Fibroblast of skin of left biceps (primary cell): ENCODE measurements at places on chromosomes 6 and 20.

- DNase-seq = no peak
These were observed 229.8 kb downstream of the NKAIN2 start for GRCh38 chr6:124033501-124033900.

DNA sequence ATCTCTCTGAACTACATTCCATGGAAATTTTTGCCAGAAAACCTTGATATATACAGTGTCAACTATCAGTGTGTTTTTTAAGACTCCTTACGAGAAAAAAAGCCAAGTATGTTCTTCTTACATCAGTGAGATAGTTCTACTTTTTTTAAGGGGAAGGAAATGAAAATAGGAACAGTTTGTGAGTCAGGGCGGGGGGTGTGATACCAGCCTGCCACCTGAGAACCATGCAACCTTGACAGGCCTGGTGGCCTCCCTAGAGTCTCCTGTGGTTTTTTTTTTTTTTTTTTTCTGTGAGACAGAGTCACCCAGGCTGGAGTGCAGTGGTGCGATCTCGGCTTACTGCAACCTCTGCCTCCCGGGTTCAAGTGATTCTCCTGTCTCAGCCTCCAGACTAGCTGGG is 96.3 kb upstream of the GCM1 start:
- no peak for DNase-seq

DNA sequence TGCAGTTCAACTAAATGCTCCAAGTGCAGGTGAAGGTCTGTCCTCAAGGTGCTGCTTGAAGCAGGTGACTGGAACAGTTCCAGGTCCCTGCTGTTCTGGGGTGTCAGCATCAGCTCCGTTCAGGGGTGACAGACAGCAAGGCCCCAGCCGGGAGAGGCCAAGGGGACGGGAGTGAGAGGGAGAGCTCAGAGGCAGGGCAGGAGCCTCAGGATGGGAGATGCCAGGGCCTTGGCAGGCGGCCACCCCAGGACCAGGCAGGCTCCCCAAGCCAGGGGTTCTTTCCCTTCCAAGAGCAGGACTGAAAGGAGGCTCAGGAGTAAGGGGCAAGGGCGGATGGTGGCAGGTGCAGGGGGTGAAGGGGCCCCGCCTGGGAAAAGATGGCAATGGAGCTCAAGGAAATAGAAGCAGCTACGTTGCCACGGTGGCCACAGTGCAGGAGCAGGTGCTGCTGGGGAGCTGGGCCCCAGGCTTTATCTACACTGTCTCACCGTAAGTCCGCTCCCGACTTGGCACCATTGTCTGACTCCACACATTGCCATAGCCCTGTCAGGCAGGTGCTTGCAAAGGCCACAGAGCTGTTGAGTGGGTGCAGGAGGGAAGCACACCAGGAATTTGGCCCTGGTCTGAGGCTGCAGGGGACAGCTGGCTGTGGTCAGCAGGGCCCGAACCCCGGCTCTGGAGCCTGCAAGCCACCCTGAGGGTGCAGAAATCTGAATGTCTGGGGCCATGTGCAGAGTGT is 43.1 kb downstream of the ERMARD start:
- no peak for DNase-seq

DNA sequence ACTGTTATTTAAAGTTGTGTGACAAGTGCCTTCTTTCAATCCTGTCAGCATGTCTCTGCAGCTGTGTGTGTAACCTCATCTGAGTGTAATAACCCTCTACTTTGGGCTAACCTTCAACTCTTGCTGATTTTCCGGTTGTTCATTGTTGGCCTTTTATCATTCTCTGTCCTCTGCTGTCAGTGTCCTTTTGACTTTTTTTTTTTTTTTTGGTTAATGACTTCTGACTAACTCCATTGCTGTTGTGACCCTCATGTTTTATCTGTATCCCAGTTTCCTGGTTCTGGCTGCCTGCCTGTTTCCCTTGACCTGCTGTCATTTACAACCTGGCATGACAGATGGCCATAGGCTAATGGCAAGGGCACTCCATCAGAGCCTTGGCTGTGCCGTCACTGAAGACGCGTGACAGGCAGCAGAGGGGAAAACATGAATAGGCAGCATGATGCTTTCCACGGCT is 145.7 kb upstream of the MAN1A1 start:
- no peak for DNase-seq

- no peak for DNase-seq
These were observed 33.5 kb upstream of the MCM3 start for GRCh38 chr6:52317841-52318581.

DNA sequence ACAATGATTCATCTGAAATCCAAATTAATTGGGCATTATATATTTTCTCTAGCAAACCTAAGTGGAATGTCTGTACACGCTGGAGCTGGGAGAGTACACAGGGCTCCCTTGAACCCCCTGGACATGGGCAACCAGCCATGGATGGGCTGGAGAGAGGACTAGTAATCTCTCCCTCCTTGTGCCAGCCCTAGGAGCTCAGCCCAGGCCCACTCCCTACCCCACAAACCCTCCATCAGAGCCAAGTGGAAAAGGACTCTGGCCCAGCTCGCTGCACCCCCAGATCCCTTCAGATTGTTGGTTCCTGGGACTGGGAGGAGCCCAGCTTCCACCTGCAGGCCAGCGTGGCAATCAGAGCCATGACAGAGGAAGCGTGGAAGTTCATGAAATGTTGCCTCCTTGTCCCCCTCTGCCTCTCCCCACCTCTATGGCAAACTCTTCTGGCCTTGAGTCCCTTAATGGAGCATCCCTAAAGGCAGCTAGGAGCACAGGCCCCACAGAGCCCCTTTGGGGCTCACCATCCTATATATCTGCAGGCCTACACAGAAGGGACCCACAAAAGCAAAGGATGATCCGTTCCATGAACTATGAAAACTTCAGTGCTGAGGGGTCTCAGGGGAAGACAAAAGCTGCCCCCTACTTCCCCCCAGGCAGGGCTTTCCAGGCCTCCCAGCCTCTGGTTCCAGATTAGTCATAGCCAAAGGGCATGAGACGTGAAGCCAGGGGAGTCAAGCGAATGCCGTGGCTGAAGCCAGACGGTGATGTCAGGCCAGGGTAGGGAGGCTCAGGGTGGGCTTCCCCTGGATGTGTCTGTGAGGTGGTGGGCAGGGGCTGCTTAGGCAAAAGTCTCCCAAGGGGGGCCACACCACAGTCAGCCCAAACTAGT is 126.4 kb upstream of the MAFB start:
- no peak for DNase-seq

DNA sequence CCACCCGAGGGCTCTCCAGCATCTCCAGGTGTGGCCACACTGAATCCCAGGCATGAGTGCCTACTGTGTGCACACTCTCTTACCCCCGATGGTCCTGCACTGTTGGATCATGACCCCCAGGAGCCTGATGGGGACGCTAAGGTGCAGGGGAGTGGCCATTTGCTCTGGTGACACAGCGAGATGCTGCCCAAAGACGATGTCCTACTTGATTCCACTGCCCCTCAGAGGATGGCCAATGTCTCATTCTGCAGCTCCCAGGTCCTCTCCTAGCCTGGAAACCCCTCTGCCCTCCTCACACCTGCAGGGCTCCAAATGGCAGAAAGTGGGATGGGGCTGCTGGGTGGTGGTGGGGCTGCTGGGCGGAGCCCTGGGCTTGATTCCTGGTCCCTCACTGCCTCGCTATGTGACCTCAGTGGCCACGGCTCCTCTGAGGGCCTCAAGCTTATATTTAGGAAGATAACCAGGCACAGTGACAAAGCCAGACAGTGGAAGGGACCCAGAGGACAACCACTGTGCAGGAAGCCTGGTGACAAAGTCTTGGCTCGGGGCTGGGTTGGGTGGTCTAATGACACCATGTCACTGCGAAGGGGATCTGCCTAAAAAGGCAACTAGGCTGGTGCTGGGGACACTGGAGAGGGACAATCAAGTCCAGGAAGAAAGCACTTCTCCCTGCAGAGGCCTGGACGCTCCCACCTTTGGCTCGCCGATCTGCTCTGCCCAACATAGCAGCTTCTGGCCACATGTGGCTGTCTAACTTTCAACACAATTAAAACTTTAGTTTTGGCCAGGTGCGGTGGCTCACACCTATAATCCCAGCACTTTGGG is 28.4 kb downstream of the TGM2 start:
- no peak for DNase-seq

DNA sequence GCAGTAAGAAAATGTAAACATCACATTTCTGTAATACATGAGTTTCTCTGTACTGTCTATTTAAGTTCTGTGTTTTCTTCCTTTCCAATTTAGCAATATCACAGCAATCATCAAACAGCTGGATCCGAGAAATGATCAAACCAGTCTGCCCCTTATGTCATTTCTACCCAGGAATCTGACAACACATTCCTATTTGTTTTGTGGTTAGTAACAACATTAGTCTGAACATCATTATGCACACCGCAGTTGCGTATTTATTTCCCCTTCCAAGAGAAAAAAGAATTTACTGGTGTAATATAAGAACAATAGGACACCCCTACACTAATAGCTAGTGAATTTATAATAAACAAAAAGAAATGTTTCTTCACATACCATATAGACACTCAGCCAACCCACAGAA is 179.5 kb downstream of the BTBD9 start:
- peak; percentile 87 for DNase-seq

DNA sequence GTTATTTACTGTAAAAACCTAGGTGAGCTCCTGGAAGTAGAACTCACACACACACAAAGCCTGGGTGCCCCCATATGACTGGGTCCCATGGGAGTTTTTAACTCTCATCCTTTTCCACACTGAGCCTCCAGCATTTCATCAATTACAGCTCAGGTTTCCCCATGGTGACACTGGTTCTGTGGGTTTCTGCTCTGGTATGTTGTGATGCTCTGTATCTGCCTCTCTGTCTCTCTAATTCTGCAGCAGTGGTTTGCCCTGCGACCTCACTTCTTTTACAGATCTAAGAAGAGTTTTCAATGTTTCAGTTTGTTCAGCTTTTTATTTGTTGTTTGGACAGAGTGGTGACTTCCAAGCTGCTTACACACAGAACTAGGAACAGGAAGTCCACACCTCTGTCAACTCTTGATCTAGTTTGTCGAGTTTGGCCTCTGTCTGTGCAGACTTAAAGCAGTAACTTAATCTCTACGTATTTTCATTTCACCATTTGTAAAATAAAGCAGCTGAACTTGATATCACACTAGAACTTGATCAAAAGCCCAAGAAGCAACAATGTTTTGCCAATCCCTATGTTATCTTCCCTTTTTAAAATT is 554.3 kb downstream of the EPHA7 start:
- DNase-seq = no peak

DNA sequence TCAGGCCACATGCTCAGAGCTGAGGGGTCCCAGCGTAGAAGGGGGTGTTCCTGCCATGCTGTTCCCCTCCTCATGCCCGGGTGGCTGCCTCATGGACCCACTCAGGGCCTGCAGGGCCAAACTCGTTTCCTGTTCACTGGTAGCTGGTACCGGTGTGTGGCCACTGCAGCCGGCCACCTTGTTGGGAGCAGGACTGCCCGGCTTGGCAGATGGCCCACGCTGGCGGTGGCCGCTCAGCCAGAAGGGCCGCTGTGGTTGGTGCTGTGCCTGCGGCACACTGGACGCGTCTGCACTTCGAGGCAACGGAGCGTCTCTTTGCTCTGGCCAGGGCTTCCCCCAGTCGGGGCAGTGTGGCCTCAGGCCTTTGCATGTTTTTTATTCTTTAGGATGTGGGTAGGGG is 10.0 kb upstream of the COL20A1 start:
- DNase-seq = no peak

DNA sequence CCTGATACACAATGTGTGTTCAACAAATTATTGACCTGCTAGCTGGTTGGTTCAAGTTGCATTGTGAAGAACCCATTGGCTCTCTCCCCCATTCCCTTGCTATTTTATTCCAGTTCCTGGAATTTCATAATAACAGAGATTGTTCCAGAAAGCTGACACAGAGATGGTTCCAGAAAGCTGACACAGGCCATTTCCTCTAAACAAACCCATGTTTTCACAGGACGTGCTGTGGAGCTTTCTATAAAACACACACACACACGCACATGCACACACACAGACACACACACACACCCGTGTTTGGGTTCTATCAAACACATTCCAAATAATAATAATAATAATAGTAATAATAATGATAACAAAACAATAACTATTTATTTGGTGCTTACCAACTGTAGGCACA is 259.1 kb downstream of the CLIC5 start:
- DNase-seq = no peak

- no peak for DNase-seq
These were observed 72.7 kb downstream of the LY86 start for GRCh38 chr6:6661191-6661590.

- DNase-seq = no peak
These were observed 186.7 kb downstream of the GJA10 start for GRCh38 chr6:90080876-90081481.

- no peak for DNase-seq
These were observed 26.9 kb downstream of the ANKEF1 start for GRCh38 chr20:10061641-10062040.

GRCh38 chr6:24543683-24544082 is 48.9 kb downstream of the ALDH5A1 start:
- DNase-seq = no peak

GRCh38 chr6:117992856-117993255 is 85.8 kb downstream of the SLC35F1 start:
- no peak for DNase-seq

DNA sequence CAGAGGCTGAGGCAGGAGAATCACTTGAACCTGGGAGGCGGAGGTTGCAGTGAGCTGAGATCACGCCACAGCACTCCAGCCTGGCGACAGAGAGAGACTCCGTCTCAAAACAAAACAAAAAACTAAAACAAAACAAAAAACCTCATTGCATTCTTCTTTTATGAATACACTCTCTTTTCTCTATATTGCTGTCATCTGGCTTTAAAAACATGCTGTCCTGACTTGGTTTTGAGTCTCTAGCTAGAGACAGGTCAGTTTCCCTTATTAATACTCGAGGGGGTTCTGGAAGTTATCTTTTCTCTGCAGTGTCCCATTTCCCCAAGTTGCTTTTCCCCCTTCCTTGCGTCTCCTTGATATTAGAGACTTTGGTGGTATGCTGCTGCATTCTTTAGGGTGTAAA is 50.9 kb downstream of the RIOK1 start:
- no peak for DNase-seq

- DNase-seq = no peak
These were observed 8.9 kb upstream of the LPIN3 start for GRCh38 chr20:41331731-41332130.

GRCh38 chr20:50866036-50866685 is 65.1 kb downstream of the ADNP start:
- no peak for DNase-seq

DNA sequence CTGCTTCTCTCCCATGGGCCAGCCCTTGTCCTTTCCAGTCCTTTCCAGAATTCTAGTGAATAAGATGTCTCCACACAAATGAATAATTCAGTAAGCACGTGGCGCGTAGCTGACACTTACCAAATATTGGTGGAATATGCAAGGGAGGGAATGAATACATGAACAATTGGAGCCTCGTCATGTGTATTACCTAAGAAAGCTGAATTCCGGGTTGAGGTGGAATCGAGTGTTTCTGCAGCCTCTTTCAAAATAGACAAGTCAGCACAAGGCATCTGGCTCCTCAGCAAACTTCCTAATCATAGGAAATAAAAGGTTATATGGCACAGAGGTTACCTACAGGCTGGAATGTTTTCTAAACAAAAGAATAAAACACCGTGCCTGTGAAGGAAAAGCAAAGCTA is 47.0 kb upstream of the NT5E start:
- no peak for DNase-seq

DNA sequence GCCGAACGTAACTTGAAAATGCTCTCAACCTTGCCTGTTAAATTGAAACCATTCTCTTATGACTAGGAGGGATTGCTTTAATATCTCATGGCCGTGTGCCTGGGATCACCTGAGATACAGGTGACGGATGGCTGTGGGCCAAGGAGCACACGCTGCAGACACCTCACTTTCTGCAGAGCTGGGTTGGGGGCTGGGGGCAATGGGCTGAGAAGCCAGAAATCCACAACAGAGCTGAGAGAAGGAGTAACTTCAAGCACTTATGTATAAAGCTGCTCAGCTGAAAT is 170.9 kb downstream of the DTNBP1 start:
- no peak for DNase-seq
